ENCODE measurements at places on chromosomes 13 and 19.
A peak's percentile ranks its signal among the peaks of the same experiment; 100 is the strongest.

- peak; percentile 74 for DNase-seq
These were observed 20.3 kb upstream of the TRIM13 start for GRCh38 chr13:49976314-49977258.

DNA sequence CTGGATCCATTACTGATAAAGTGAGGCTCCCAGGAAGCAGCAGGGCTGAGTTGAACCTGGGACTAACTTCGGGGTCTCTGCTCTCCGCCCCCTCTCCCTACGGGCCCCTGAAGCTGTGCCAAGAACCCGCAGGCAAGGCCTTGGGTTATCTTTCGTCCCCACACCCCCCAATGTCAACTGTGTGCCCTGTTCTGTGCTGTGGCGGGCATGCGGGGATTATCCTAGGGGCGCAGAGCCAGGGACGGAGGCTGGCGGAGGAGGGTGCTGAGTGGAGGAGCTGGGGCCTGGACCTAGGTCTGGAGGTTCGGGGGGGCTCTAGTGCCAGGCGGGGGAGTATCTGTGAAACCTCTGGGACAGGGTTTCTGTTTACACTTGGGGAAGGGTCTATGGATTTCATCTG lies 26.4 kb downstream of the RFX1 start:
- no peak for DNase-seq

DNA sequence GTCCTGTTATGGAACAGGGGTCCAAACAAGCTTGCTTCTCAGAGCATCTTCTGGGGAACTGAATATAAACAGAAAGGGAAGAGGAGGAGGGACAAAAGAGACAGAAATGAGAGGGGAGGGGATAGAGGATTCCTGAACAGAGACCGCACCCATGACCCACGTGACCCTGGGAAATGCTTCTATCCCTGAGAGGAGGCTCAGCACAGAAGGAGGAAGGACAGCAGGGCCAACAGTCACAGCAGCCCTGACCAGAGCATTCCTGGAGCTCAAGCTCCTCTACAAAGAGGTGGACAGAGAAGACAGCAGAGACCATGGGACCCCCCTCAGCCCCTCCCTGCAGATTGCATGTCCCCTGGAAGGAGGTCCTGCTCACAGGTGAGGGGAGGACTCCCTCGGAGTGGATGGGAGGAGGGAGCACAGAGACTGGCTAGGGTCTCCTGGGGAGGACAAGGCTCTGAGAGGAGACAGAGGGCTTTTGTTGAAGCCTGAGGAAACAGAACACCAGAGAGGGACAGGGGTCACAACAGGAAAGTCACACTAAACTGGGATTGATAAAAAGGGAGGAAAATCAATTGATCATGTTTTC lies at the start of gene CEACAM6:
CEACAM6 (plus strand) TSS at position 203 of the 586 bp plus-strand sequence; CDS start at position 312, 109 bp downstream.
- DNase-seq: no peak

DNA sequence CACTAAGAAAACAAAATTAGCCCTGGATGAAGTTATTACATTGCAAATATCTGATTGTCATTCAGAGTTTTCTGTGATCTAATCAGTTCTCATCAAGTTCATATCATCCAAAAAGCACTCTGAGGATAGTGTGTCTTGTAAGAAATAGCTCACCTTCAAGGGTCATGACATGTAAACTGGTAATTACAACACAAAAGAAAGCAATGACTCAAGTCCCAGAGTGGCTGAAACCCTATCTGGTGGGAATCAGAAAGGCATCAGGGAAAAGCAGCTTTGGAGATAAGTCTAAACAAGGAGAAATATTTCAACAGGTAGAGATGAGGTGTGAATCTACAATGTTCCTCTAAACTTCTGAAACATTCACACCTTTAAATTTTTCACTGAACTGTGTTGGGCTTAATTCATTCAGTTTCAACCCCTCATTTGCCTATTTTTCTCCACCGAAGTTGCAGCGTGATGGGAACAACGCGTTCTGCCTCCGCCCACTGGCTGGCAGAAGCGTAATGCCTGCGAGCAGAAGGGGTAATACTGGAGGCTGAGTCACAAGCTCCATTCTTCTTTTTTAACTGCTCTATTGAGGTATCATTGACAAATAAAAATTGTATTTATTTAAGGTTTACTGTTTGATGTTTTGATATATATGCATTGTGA lies 155.2 kb upstream of the IPO5 start:
- no peak for DNase-seq

DNA sequence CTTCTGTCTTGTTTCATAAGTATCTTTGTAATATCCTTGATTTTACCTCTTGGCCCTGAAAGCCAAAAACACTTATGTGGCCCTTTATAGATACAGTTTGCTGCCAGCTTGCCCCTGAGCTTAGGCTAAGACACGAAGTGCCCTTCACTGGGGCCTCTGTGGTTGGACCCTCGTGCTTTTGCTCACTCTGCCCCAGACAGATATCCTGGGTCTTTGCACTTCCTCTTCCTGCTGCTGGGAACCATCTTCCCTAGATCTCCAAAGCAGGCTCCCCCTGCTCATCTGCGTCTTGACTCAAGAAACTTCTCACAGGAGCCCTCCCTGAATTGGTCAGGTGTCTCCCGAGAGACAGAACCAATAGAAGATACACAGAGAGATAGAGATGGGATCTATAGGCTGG lies 2.0 kb upstream of the TNFSF14 start:
- DNase-seq: no peak

- no peak for DNase-seq
These were observed 65.6 kb upstream of the F7 start for GRCh38 chr13:113040031-113040430.

GRCh38 chr19:12199757-12200419 lies 37.0 kb downstream of the ZNF136 start:
- no peak for DNase-seq

DNA sequence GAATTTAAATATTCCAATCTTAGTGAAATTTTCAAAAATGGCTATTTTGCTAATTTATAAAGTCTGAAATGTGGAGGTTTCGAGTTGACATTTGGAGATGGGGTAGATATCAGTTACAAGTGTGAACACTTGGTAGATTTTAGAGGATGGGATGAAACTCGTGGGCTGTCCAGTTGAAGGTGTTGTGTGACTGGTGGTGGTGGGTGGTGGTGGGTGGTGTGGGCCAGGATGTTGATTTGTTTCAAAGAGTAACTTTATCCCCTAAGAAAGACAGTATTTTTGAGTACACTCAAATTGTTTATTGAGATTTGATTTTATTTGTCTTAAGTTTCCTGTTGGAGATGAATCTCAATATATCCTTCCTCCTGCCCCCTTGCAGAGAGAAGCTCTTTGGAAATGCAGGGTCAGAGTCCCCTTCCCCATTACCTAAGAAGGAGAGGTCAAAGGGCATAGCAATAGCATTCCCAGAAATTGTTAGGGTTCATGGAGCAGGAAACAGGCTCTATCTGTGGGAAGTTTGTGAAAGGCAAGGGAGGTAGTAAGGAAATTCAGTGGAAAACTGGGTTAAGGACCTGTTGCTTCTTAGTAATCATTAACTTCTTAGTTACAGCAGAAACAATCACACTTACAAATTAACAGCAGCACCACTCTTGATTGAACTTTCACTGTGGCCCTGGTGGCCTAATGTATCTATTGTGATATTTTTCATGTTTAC lies 133.6 kb upstream of the RNF113B start:
- DNase-seq: no peak

DNA sequence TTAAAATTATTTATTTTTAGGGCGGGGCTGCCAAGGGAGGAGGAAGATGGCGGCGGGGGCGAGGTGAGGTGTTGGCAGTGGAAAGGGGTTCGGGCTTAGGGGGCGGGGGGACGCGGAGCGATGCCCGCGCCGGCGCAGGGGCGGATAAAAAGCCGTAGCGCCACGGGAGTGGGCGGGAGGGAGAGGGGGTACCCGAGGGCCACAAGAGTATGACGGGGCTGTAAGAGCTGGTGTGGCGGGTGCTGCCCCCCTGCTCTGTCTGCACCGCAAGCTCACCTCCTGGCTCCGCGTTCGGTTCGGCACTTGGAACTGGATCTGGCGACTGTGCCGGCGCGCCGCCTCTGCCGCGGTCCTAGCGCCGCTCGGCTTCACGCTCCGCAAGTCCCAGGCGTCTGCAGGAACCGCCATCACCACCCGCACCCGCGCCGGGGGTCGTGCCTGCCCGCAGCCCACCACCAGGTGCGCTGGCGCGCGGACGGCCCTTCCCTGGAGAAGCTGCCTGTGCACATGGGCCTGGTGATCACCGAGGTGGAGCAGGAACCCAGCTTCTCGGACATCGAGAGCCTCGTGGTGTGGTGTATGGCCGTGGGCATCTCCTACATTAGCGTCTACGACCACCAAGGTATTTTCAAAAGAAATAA lies 265.2 kb upstream of the SGCG start:
- DNase-seq: peak; percentile 52

- DNase-seq: no peak
These were observed 99.6 kb downstream of the MBNL2 start for GRCh38 chr13:97321616-97322321.

GRCh38 chr13:93806861-93807260 lies 580.3 kb downstream of the GPC6 start:
- DNase-seq: no peak

DNA sequence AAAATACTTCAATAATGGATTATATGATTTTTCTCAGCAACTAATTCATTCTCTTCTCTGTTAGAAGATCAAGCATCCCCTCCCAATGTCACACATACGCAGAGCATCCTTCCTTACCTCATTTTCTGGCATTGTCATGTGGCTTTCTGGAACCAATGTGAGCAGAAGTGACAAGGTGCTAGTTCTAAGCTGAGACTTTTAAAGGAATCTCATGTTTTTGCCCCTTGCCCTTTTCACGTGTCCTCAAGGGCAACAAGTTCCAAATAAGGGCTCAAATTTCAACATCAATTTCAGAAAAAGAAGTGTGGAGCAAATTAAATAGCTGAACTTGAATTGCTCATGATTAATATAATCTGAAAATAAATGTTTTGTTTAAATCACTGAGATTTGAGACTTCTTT lies 4.6 kb upstream of the PRR20A start:
- no peak for DNase-seq

DNA sequence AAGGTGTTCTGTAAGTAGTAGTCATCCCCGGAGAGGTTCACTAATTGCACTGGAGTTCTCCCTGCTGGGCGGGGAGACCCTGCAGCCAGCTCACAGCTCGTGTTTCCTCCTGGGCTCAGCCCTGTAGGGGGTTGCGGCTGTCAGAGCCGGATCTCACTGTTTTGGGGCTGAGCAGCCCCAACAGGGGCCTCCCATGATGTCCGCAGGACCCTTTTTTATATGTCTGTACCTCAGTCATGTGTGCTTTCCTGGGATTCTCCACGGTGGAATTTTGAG lies 130.2 kb upstream of the MCF2L start:
- DNase-seq: no peak

- no peak for DNase-seq
These were observed 1322.2 kb downstream of the PCDH9 start for GRCh38 chr13:65907666-65908525.

DNA sequence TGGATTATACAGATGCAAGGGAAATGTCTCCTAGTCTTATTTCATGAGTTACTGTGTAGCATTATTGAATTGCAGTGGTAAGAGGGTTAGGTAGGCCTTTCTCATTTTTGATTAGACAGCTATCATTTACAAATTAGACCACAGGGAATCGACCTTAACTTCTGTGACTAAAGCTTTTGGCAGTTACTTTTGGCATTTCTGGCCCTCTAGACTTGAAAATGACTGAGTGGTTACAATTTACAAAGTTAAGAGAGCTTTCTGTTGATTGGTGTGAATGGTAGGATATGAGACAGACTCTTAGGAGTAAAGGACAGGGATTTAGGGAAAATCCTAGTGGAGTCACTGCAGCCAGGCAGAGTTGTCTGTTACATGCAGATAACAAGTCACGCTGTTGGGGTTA lies 86.1 kb downstream of the GGACT start:
- no peak for DNase-seq

- no peak for DNase-seq
These were observed 11.1 kb downstream of the MAMSTR start for GRCh38 chr19:48708471-48708870.

GRCh38 chr13:92407858-92408257 lies 818.7 kb upstream of the GPC6 start:
- no peak for DNase-seq

- DNase-seq: no peak
These were observed 23.5 kb downstream of the EBPL start for GRCh38 chr13:49667773-49668172.

- peak; percentile 26 for DNase-seq
These were observed 46.4 kb downstream of the N4BP2L1 start for GRCh38 chr13:32381539-32381938.

- peak; percentile 41 for DNase-seq
These were observed 294.2 kb downstream of the ZNF536 start for GRCh38 chr19:30666301-30666803.

DNA sequence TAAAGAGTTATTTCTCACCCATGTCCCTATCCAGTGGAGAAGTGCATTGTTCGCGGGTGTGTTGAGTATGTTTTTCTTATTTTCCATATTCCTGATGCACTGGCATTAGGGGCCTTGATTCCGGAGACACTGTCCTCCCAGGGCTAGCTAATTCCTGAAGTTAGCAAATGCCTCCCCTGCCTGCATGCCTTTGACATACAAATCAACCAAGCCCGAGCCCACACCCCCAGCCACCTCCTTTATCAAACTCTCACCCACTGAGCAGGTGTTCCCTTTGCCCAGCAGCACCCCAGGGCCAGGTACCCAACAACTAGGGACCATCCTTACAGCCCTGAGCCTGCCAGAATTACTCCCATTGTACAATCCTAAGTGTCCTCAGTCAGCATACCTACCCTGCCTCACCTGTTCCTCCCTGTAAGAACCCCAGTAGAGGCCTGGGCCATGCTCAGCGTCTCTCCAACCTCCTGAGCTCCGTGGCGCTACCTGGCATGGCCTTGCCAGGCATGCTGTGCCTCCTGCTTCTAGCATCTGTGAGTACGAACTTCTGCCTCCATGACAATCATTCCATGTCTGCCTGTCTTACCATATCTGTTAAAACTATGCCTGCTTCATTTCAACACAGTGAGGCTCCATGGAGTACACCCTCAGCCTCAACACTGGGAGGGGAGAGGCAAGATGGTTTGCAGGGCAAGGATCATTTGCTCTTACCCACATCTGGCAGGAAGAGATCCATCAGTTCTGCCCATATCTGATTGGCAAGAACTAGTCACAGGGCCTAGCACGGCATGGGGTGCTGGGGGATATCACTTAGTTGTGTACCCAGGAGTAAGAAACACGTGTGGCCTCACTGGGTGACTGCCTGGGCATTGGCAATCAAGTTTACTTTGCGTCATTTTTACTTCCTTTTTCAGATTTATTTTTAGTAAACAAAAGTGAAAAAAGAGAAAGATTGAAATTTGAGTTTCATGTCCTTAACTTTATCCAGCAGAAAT lies 203.9 kb downstream of the SHISA2 start:
- no peak for DNase-seq

DNA sequence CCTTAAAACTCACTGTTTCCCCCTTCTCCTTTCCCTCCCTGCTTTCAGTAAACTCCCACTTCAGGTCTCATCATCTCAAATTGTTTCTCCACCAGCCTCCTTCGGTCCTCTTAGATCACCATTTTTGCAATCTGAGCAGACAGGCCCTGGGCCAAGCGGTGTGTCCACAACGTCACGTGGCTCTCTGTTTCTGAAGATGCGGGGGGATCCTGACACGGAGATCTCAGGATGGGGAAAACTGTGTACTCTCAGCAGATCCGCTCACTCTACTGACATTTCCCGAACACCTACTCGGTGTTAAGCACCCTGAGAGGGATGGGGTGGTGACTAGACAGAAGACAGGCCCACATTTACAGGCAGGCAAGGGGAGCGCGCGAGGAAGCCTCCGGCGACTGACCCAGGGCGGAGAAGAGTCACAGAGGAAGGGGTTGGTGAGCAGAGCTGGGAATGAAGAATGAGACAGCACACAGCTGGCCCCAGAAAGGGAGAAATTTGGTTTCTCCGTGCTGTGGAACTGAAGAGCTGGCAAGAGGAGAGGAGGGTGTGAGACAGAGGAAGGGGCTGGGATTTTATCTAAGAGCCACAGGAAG lies 38.8 kb downstream of the SERP2 start:
- DNase-seq: no peak

Data from left kidney (tissue), 8 donors.